ENCODE measurements at places on chromosomes 6 and 20. TPM values are rescaled to one million over a fixed set of nuclear protein-coding genes. Genes with fewer than 3 reads are reported as not detected.

IP6K3 gene
- total RNA-seq: 20.5 TPM

DNA sequence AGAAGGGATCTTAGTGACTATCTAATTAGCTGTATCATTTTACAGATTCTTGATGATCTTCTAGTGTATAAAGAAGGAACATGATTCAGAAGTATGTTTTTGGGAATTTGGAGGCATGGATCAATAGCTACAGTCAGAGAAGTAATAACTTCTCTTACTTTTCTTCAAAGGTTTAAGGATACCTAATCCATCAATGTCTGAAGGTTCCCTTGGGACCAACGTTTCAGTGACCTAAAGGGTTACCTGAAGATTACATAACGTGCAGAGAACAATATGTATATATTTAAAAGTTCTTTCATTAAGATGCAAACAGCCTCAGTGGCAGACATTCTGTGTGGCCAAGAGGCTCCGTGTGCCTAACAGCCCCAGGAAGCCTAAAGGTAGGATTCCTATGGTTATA is 3.2 kb downstream of the HDAC2 start:
- H3K27ac ChIP-seq: no peak overlapping the region
- no peak for DNase-seq
- no peaks in the 10 kb centered on the region for H3K27me3 ChIP-seq
- no peaks in the 10 kb centered on the region for H3K36me3 ChIP-seq
- H3K4me3 ChIP-seq: no peak overlapping the region
- H3K4me1 ChIP-seq: peaks cover 27% of the 10 kb centered on the region

GRCh38 chr6:43263314-43264178 is 20.3 kb downstream of the TTBK1 start:
- no peak overlapping the region for H3K27ac ChIP-seq
- no peaks in the 10 kb centered on the region for H3K27me3 ChIP-seq
- DNase-seq: peak; percentile 75
- no peaks in the 10 kb centered on the region for H3K4me1 ChIP-seq

DNA sequence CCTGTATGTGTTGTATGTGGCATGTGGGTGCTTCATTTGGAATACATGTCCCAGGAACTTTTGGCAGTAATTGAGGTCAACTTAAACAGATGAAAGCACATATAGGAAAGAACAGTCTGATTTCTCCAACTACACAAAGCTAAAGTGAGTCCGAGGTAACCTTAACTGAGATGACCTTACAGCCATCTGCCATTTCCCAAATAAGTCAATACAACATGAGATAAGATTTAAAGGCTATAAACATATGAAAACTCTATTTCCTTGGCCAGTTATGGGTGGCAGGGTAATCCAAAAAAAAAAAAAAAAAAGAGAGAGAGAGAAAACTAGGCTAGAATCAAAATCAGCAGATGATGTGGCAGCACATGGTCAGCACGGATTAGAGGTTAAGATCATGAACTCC is 1068.3 kb downstream of the KHDRBS2 start:
- no peaks in the 10 kb centered on the region for H3K27me3 ChIP-seq
- no peaks in the 10 kb centered on the region for H3K36me3 ChIP-seq
- no peak overlapping the region for H3K27ac ChIP-seq
- H3K4me1 ChIP-seq: no peaks in the 10 kb centered on the region

DNA sequence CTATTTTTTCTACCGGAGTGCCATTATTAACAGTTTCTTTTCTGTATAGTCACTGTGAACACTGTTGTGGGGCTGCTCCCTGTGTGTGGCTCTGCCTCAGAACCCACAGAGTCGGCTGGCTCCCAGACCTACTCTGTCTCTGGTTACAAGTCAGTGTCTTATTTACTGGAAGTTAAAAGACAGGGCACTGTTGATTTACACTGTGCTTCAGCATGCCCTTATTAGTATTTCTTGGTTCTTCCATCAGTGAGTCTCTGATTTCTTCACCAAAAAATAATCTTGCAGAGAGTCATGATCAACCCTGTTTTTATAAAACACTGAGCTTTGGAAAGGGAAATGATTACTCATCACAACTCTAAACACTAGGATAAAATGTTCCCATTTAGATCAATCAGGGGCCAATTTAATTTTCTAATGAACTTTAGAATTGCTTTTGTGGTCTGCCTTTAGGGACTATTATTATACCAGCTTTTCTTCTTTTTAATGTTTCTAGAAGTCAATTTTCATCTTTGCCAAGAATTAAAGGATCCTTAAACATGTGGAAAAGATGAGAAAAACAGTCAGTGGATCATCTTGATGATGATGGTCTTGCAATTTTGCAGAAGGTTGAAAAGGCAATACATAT is 92.6 kb downstream of the UTRN start:
- no peaks in the 10 kb centered on the region for H3K27me3 ChIP-seq
- no peak overlapping the region for H3K4me3 ChIP-seq
- DNase-seq: no peak
- H3K36me3 ChIP-seq: no peaks in the 10 kb centered on the region
- no peak overlapping the region for H3K27ac ChIP-seq

DNA sequence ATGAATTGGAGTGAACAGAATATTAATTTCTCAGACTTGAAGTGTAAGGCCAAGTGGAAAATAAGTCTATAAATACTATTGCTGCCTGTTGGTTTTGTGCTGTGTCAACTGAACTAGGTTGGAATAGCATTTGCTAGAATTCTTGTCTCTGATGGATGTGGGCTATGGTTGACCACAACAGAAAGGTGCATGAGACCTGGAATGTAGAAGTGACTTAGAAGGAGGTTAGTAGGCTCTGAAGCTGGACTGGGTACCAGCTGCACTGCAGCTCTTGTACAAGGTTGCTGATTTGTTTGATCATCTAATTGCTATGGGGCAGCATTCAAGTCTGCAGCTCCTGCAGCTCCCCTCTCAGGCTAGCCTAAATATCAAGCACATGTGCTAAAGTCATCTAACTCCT is 479.0 kb upstream of the NRSN1 start:
- H3K4me3 ChIP-seq: no peak overlapping the region
- no peak for DNase-seq
- no peaks in the 10 kb centered on the region for H3K27me3 ChIP-seq
- no peaks in the 10 kb centered on the region for H3K36me3 ChIP-seq
- no peaks in the 10 kb centered on the region for H3K4me1 ChIP-seq

DNA sequence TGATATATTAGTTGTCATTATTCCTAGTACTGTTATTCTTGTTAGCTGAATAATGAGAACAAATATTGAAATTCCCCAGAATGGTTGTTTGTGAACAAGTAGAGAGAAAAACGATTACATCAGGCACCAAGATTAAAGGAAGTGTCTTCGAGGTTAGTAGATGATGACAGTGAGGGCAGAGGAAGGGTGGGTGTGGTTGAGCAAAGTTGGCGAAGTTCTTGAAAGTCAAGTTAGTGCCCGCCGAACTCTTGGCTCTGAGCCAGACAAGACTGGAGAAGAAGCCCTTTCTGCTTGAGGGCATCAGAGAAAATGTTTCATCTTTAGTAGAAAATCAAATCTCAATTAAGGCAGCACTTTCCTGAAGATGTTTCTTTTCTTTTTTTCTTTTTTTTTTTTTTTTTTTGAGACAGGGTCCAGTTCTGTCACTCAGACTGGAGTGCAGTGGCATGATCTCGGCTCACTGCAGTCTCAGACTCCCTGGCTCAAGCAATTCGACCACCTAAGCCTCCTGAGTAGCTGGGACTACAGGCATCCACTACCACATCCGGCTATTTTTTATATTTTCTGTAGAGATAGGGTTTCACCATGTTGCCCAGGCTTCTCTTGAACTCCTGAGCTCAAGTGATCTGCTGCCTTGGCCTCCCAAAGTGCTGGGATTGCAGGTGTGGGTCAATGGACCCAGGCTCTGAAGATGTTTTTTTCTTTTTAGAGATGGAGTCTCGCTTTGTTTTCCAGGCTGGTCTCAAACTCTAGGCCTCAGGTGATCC is 77.1 kb downstream of the SGK1 start:
- H3K27me3 ChIP-seq: no peaks in the 10 kb centered on the region
- DNase-seq: peak; percentile 54
- no peak overlapping the region for H3K27ac ChIP-seq
- H3K4me1 ChIP-seq: peaks cover 7% of the 10 kb centered on the region
- no peaks in the 10 kb centered on the region for H3K36me3 ChIP-seq
- no peak overlapping the region for H3K4me3 ChIP-seq
